ENCODE measurements at places on chromosomes 3 and 15. TPM values are rescaled to one million over a fixed set of nuclear protein-coding genes. Genes with fewer than 3 reads are reported as not detected.

DNA sequence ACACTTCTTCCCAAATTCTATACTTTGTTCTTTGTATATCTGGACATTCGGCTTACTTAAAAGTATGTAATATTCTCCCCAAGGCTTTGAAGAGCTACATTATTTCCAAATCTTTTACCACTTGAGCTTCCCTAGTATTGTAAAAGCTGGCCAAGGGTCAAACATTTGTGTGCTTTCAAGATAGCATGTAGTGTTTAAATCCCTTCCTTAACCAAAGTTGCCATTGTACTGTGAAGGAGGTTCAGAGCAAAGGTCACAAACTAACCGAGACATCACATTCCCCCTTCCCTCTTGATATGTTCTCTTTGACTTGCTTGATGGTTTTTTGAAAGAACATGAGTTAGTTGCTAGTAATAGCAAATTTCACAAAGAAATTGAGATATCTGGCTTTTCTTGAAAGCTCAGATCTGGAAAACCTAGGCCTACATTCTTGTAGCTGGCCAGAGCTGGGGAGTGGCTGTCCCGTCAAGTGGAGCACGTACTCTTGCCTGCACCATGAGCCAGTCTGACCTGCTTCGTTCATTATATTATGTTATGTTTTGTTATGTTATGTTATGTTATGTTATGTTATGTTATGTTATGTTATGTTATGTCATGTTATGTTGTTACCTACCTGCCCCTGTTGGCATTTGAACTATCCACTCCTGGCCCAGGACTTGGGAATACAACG lies 60.2 kb downstream of the FILIP1L start:
- H3K36me3 ChIP-seq: no peaks in the 10 kb centered on the region
- no peak overlapping the region for H3K4me3 ChIP-seq
- no peaks in the 10 kb centered on the region for H3K4me1 ChIP-seq
- H3K27ac ChIP-seq: no peak overlapping the region
- no peak for DNase-seq

Gene MRAS
- total RNA-seq: 107 TPM

DNA sequence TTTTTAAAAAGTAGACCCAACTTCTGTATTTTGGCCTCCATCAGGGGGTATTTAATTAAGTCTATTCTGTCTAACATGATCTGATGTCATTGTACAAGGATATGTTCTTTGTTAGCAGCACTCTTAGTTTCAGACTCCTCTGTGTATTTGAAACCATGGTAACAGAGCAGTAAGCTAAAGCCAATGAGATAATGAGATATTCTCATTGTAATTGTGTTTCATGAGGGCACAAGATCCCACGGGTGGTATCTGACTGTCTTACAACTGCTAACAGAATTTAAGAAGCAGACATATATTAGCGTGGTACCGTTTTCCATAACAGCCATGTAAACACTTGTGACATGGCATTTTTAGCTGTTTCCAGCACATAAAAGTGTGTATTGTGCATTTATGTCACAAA lies 251.2 kb upstream of the VEPH1 start:
- H3K27me3 ChIP-seq: no peaks in the 10 kb centered on the region
- no peaks in the 10 kb centered on the region for H3K36me3 ChIP-seq
- DNase-seq: no peak
- H3K27ac ChIP-seq: no peak overlapping the region

- H3K4me1 ChIP-seq: no peaks in the 10 kb centered on the region
- H3K27me3 ChIP-seq: no peaks in the 10 kb centered on the region
- DNase-seq: no peak
- H3K4me3 ChIP-seq: no peak overlapping the region
- no peaks in the 10 kb centered on the region for H3K36me3 ChIP-seq
- H3K27ac ChIP-seq: no peak overlapping the region
These were observed 71.5 kb upstream of the FILIP1L start for GRCh38 chr3:100185847-100186246.

- no peaks in the 10 kb centered on the region for H3K27me3 ChIP-seq
- no peak for DNase-seq
- H3K36me3 ChIP-seq: no peaks in the 10 kb centered on the region
- no peak overlapping the region for H3K4me3 ChIP-seq
These were observed 53.5 kb downstream of the SUCNR1 start for GRCh38 chr3:151926956-151927355.

GRCh38 chr3:89276116-89276515 lies 168.7 kb downstream of the EPHA3 start:
- H3K36me3 ChIP-seq: no peaks in the 10 kb centered on the region
- H3K4me1 ChIP-seq: no peaks in the 10 kb centered on the region
- H3K4me3 ChIP-seq: no peak overlapping the region
- H3K27ac ChIP-seq: no peak overlapping the region

Data from tibial nerve (tissue), 4 donors.